Stimulated activated memory B cell treated with anti-CD40 and anti-IgM and Interleukin-4, amounts not matched to agents 10 μg/mL and 1 μg/mL and 100 μg/mL, for 72 hours (primary cell): ENCODE measurements at places on chromosomes 5 and 9.

GRCh38 chr5:173591056-173591514 is 25.4 kb downstream of the BOD1 start:
- no peak for ATAC-seq

DNA sequence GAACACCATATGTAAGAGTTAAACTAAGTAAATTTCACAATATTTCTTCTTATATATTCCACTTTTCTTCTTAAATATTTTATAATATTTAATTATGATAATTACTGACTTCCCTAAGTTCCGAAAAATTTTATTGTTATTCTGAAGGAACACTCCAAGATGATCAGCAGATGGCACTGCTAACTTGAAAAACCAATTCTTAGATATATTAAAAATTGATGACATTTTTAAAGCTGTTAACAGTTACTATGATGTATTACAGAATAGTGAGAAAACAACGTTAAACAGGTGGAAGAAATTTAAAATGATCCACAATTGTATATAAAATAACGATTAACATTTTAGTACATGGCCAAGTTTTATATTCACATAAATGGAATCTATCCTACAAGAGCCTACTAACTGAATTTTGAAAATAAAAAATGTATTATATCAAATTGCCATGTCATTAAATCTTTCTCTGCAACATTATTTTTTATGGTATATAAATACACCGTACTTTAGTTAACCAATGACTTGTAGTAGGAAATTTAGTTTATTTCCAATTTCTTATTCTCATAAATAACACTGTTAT is 30.1 kb upstream of the MUSK start:
- no peak for ATAC-seq

DNA sequence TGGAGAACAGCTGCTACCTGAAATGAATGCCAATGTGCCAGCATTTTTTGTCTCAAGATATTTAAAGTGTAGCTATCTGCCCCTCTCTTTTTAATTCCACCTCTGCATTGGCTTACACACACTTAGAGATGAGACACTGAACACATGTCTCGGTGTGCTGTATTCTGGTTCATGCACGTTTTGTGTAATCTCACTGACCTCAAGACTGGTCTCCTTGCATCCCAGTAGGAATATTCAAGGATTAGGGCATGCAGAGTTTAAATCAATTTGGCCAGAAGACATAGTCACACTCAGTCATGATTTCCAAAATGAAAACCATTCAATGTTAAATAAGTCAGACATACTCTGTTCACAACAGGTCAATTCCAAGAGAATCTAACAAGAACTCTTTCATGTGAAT is 561.8 kb upstream of the TUSC1 start:
- ATAC-seq: no peak

DNA sequence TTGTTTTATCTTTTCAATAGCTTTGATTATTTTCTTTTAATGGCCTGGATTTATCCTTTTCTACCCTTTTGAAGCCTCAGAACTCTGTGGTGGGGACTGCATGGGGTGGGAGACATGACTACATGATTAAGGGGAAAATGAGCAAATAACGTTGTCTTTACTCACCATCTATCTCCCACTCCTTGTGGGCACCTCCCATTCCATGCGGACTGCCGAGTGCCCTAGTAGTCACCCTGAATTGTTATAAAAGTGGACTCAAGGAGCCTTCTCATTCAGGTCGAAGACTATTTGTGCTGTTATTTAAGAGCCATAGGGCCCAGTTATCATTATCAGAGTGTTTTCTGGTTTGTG is 281.8 kb downstream of the MLLT3 start:
- no peak for ATAC-seq

DNA sequence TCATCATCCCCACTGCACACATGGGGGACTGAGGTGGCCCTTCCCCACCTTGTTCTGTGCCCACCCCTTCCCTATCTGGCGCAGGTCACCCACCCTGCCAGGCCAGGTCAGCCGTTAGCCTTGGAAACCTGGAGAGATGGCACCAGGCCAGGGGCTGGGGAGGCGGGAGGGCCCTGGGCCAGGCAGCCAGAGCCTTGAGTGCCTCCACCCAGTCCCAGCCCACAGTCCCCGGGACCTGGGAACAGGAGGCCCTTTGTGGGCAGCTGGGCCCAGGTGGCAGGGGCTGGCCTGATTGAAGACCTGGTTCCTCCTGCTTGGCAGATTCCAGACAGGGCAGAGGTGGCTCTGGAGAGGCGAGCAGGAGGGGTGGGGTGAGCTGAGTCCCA is 70.6 kb downstream of the LRSAM1 start:
- ATAC-seq: no peak

- ATAC-seq: no peak
Measured at GRCh38 chr9:91572044-91572443, 148.4 kb upstream of the NFIL3 start.

DNA sequence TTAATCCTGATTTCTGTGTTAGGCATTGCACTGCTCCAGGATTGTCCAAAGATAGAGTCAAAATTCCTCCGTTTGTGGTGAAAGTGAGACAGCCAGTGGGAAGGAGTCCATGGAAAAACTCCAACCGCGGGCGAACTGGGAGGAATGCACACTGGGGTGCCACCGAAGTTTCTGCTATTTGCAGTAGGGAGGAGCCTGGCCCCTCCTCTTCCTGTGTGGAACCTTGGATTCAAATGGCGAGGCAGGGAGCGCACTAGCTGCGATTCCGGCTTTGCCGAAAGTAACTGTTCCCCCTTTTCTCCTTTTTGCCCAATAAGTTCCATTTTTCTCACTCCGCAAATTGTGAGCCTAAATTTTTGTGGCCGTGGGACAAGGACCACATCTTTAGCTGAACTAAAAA is 9.3 kb downstream of the BAAT start:
- ATAC-seq: no peak

GRCh38 chr5:111231119-111231518 is 6.9 kb downstream of the CAMK4 start:
- no peak for ATAC-seq

DNA sequence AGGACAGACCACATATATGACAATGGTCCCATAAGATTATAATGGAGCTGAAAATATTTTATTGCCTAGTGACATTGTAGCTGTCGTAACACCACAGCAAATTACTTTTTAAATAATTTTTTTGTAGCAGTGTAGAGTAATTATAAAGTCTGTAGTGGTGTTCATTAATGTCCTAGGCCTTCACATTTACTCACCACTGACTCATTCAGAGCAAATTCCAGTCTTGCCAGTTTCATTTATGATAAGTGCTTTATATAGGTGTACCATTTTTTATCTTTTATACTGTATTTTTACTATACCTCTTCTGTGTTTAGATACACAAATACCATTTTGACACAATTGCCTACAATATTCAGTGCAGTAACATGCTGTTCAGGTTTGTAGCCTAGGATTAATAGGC is 67.6 kb downstream of the TLE4 start:
- no peak for ATAC-seq

GRCh38 chr9:129290606-129291005 is 112.5 kb upstream of the IER5L start:
- no peak for ATAC-seq

- ATAC-seq: no peak
Measured at GRCh38 chr5:65796269-65796668, 74.3 kb downstream of the NLN start.

DNA sequence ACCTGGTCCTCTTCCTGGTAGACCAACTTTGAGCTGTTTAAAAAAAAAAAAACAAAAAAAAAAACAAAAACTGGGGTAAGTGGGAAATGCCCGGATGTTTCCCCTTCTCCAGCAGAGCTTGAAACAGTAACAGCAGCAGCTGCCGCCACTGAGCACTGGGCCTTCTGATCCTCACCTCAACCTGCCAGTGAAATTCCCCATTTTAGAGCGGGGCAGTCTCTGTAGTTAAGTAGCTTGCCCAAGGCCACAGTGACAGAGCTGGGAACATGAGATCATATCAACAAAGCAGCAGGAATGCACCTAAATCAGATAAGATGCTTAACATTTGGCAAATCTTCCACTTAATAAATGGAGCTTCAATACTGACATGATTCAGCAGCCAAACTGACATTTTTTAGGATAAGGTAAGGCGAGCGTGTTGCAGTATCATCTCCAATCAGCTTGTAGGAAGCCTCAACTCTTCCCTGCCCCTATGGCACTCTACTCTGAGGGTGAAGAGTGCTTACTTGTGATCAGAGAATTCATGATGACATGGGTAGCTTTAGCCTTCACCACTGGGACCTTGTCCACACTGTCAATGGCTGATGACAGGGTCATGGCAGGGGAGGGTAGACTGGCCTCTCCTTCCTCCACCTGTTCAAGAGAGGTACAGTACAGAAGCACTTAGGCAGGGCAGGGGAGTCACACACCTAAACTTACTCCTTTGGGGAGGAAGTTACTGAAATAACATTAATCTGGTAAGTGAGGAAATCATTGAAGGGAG is 9.3 kb downstream of the KIAA1191 start:
- peak; percentile 31 for ATAC-seq

DNA sequence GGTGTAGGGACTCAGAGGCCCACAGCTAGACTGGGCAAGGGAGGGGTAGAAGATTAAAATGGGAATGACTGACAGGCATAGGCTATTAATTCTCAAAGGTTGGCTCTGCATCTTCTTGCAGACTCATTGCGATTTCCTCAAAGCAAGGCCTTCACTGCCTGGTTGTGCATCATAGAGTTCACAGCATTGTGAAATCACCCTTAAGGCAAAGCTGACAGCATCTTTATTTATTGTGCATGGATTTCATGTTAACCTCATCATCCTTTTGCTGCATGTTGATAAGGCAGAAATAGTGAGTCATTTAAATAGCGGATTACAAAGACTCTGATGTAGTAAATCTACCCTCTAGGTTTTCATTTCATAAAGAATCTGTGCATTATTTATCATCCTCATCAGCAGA is 13.6 kb upstream of the PALM2AKAP2 start:
- no peak for ATAC-seq

DNA sequence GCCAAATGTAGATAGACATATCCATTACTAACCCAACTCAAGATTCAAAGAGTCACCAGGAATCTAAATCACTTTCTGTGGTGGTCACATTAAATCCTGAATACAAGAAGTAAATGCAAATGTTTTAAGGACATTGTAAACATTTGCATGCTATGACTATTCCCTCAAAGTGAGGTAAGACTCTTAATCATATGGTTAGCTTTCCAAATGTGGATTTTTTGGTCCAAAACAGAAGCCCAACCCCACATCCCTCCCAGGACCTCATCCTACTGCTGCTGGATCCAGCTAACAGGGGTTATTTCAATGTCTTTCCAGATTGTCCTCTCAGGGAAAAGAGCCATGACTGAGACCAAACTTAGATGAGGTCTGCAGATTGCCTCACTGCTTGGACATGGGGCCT is 228.1 kb upstream of the PANK3 start:
- ATAC-seq: no peak

- no peak for ATAC-seq
Measured at GRCh38 chr5:118696076-118696475, 292.3 kb downstream of the DTWD2 start.

DNA sequence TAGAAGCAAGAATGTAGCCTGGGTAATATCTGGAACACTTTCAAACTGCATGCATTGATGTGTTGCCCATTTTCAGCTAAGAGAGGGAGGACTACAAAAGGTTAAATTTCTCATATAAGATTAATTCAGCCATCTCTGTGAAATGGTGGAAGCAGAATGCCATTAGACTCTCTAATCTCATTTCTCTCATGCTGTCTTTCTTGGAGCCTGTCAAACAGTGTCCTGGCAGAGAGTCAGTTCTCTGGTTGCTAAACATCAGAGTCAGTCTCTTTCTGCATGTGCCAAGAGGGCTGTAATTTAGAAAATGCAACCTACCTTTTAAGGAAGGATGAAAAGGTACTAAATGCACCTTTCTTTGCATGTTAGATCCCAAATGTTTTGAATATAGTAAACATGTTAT is 910 bp upstream of the GARNL3 start:
- no peak for ATAC-seq

DNA sequence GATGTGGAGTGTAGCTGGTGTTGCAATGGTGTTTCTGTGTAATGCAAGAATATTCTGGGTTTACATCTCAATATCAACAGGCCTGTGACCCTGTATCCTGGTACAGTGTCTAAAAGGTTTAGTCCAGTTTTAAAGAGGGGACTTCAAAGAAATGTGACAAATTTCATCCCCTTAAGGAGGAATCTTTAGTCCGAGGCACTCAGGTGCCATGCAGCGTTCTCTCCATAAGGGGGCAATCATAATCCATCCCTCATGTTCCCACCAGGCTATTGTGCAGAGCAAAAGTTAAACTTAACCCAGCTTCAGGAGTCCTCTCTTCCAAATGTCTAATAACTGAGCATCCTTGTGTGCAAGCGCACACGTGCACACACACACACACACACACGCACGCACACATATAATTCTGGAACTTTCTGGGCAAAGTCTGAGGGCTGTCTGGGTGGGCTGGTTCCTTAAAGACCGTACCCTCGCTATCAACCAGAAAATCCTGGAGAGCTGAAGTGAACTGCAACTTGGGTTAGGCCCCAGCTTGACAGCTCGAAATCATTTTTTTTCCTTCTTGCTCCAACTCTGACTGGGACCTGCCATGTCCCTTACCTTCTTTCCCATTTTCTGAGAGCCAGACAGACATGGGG is 46.0 kb downstream of the CRB2 start:
- ATAC-seq: no peak

- no peak for ATAC-seq
Measured at GRCh38 chr9:7237473-7238246, 479.9 kb downstream of the KDM4C start.

DNA sequence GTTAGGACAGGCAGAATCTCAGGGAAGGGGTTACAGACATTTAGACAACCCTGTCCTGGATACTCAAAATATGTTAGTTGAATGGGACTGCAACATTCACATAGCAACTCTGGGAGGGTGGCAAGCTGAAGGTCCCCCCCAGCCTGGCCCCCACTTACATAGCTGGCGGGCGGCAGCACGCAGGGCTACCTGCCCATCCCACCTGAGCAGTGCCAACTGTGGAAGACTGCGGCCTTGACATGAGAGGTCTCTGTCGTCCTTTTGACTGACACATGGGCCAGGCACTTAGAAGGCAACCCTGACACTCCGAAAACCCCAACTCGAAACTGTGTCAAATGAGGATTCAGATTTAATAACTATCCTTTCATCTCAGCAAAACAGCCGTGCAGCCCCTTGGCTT is 16.5 kb downstream of the PAX5 start:
- ATAC-seq: no peak
